T47D (cell line): ENCODE measurements at places on chromosomes 7 and 10.

DNA sequence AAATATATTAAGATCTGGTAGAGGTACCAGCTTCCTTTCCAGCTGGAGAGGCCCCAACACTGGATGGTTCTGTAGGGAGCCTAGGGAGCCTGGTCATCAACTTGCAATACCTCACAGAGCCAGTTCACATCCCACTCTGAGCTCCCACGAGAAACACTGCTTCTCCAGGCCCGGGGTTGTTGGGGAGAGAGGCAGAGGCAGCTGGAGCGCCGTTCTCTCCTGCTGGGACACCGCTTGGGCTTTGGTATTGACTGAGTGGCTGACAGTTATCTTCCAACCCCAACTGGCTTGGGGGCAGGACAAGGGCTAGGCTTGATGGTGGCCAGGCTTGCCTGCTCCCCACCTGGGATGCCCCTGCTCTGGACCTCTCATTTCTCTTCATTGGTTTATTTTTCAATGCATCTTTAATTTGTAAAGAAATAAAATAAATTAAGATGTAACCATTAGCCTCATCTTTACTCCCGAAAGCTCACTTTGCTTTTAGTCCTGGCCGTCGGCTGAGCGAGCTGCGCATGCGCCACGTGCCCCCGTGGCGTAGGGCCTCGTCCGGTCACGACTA, 10.0 kb upstream of the CHCHD1 start:
- DNase-seq: no peak

- DNase-seq: no peak
These were observed 426.1 kb upstream of the LRRN3 start for GRCh38 chr7:110664803-110665202.

- no peak for DNase-seq
These were observed at the start of gene CALY for GRCh38 chr10:133336577-133337369. CALY (minus strand) TSS chr10:133336896; CDS start chr10:133328989, 7,907 bp downstream.

DNA sequence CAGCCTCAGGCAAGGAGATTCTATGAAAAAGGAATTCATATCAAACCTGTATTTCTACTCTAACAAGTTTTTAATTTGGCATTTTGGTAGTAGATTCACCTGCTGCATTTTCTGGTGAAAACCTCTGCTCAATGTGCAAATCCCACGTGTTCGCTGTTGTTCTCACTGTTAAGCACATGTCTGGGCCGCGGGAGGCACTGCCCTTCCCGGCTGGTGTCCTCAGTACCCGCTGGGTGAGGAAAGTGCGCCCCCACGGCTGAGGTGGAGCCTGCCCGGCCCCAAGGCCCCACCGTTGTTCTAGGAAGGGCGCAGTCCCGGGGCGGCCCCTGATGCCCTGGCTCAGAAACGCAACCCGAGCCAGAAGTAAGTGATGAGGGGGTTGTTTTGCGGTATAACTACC, 193.4 kb upstream of the VWC2 start:
- no peak for DNase-seq

- no peak for DNase-seq
These were observed 118.7 kb downstream of the ICA1 start for GRCh38 chr7:8143151-8143874.

DNA sequence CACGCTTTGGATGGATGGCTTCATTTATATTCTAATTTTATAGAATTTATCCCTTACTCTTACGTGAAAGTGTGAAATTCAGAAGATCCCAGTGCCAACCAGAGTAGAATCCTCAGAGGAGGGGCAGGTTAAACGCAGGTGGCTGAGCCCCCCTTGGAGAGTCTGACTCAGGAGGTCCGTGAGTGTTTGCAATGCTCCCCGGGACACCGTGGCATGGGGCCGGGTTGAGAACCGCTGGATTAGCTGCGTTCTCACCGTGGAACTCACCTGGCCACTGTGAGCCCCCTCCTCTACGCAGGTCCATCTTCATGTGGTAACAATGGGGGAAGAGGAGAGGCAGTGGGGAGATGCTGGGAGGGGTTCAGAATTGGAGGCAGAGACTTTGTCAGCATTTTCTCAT, 638.0 kb upstream of the MKI67 start:
- no peak for DNase-seq

DNA sequence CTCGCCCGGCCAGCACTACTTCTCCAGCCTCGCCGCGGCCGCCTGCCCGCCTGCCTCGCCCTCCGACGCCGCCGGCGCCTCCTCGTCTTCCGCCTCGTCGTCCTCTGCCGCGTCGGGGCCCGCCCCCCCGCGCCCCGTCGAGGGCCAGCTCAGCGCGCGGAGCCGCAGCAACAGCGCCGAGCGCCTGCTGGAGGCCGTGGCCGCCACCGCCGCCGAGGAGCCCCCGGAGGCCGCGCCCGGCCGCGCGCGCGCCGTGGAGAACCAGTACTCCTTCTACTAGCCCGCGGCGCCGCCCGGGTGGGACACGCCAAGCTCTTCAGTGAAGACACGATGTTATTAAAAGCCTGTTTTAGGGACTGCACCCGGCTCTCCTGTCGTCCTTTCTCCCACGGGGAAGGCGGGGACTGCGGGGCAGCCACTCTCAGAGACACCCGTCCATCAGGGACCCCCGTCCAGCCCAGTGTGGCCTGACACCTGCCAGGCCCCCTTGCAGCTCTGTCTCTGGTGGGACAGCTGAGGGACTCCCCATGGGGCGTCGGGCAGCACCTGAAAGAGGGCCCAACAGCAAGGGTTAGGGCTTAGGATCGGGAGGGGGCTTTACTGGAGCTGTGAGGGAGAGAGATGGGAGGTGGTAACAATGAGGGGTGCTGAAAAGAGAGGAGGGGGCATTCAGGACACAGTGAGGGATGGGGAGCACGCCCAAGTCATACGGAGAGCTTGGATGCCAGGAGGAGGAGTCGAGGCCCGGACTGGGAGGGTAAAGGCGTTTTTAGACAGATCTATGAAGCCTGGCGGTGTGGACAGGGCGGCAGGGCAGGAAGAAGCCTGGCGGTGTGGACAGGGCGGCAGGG, 34.7 kb downstream of the SPDYE6 start:
- DNase-seq: no peak

DNA sequence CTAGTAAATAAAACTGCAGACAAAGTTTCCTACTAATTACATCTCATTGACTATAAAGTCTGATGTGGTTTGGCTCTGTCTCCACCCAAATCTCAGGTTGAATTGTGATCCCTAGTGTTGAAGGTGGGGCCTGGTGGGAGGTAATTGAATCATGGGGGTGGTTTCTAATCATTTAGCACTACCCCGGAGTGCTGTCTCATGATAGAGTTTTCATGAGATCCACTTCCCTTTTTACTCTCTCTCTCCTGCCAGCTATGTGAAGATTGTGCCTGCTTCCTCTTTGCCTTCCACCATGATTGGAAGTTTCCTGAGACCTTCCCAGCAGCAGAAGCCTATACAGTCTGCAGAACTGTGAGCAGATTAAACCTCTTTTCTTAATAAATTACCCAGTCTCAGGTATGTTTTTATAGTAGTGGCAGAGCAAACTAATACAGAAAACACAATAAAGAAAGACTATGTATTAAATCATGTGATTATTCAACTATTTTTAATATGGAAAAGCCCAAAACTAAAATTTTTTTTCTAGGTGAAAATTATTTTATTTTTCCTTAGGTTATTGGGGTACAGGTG, 232.1 kb downstream of the FZD1 start:
- no peak for DNase-seq

GRCh38 chr10:44895280-44895679, 15.9 kb upstream of the TMEM72 start:
- no peak for DNase-seq

DNA sequence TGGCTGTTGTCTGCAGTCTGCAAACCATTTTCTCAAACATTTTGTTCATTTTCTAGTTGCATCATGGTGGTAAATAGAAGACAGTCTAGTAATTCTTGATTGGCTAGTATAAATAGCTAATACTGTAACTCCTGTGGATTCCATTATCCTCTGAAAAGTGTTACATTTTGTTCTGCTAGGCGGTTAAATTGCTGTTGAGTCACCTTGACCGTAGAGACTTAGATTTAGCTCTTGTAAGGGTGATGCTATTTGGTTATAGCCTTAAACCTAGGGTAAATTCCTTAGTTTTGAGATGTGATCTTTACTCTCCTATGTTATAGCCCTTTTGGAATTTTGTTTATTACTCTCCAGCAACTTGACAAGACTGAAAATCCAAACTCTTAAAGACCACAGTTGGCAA, 58.8 kb downstream of the SHOC2 start:
- no peak for DNase-seq

DNA sequence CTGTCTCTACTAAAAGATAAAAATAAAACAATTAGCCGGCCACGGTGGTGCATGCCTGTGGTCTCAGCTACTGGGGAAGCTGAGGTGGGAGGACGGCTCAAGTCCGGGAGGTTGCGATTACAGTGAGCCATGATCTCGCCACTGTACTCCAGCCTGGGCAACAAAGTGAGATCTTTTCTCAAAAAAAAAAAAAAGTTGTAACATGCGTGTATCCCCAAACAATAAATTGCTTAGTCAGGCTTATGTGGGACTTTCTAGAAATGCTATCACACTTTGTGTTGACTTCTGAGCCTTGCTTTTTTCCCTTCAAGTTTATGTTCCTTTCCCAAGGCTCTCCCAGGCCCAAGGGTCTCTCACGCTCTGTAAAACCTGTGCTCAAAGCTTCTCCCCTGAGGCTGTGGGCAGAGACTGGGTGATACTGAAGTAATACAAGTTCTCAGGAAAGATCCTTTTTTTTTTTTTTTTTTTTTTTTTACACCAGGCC, 88.0 kb upstream of the TNS3 start:
- no peak for DNase-seq

DNA sequence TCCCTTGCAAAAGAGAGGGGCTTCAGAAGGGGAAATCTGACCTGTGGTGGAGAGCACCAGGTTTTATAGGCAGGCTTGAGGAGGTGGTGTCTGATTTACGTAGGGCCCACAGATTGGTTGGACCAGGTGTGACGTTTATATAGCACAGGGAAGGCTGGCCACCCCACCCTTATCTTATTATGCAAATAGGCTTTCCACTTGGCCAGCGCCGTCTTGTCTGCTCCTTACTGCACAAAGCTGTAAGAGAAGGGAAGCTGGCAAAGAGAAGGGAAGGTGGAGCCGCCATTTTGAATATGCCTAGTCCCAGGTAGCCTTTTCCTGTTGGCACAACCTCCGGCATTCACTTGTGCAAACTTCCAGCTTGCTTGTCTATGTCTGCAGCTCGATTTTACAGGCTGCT, 221.4 kb downstream of the GATA3 start:
- DNase-seq: no peak

GRCh38 chr10:3068968-3069737, 1.8 kb downstream of the PFKP start:
- no peak for DNase-seq

DNA sequence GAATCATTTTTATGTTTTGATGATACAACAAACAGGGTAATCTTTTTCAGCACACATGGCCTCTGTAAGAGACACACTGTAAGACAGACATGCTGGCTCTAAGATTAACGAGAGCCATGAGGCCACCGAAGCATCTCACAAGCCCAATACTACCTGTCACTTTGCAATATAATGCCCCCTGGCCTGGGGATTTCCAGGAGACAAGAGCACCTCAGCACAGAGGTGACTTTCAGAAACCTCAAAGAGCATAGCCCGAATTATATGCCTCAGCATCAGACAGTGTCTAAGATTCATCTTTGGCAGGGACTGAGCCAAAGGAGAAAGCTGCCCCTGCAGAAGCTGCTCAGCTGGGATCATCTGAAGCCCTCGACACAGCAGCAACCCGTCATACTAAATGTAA, 44.2 kb upstream of the TMEM213 start:
- DNase-seq: no peak

GRCh38 chr7:112362731-112363131, 87.5 kb upstream of the IFRD1 start:
- DNase-seq: no peak

- no peak for DNase-seq
These were observed 148.4 kb upstream of the KAT6B start for GRCh38 chr10:74677951-74678350.

DNA sequence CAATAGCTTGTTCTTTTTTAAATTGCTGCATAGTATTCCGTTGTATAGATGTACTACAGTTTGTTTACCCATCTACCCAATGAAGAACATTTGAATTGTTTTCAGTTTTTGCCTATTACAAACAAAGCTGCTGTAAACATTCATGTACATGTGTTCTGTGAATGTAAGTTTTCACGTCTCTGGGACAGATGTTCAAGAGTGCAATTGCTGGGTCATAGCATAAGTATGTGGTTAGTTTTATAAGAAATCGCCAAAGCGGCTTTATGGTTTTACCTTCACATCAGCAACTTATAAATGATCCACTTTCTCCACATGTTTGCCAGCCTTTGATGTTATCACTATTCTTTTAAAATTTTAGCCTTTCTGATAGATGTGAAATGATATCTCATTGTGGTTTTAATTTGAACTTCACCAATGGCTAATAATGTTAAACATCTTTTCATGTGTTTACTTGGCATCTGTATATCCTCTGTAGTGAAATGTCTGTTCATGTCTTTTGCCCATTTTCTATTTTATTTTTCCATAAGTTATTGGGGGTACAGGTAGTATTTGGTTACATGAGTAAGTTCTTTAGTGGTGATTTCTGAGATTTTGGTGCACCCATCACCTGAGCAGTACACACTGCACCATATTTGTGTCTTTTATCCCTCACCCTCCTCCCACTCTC, 73.5 kb downstream of the TBXAS1 start:
- DNase-seq: no peak

- DNase-seq: no peak
These were observed 874.6 kb downstream of the LRMDA start for GRCh38 chr10:76305930-76306615.

DNA sequence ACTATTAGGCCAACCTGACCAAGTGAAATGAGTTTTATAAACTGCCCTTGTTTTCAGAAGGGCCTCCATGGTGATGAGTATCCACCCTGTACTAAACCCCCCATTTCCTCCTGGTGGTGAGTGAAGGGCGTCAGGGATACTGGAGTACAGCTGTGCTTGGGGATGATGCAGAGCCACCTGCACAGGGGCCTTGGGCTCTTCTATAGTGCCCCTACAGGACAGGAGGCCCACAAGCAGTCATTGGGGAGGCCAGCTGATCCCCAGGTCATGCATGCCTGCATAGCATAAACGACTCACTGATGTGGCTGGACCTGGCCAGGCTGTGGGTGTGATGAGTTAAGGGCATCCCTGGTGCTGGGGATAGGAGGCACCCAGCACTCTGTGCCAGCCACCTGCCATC, 114.1 kb upstream of the CELF2 start:
- DNase-seq: no peak

DNA sequence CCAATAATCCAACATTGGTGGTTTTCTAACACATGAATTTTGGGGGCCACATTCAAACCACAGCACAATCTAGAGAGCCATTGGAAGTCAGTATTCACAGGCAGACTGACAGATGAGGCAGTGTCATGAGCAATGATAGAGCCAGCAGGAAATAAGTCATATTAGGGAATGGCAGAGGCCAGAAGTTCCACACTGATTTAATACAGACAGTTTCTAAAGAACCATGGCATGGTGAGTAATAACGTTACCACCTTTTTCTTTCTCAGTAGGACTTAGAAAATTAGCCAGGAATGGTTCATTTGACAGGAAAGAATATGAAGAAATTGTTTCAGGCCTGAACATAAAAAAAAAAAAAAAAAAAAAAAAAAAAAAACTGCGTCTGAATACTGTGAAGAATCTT, 210.3 kb downstream of the GPAM start:
- DNase-seq: no peak
